Posterior cingulate gyrus (tissue), 11 donors: ENCODE measurements at places on chromosomes 7 and 10.

- DNase-seq, result no peak
Observed at GRCh38 chr10:125881192-125881591, at the start of gene DHX32. TSS of gene DHX32 (minus strand) at chr10:125881292. CDS start at chr10:125880824, 468 bp downstream.

DNA sequence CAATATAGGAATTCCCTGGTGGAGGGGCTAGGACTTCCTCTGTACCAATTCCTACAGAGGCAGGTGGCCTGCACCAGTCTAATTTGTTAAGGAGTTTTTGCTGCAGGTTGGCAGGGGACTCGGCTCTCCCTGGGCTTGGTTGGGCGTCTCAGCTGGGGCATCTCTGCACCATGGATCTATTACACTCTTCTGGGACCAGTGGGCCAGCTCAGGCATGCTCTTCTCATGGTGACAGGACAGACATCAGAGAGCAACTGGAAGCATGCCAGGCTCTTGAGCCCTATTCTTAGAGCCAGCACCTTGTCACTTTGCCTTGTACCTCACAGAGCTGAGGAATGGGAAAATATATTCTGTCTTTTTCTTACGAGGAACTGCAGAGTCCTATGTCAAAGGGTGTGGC is 74.6 kb downstream of the SH2D4B start:
- no peak for DNase-seq

DNA sequence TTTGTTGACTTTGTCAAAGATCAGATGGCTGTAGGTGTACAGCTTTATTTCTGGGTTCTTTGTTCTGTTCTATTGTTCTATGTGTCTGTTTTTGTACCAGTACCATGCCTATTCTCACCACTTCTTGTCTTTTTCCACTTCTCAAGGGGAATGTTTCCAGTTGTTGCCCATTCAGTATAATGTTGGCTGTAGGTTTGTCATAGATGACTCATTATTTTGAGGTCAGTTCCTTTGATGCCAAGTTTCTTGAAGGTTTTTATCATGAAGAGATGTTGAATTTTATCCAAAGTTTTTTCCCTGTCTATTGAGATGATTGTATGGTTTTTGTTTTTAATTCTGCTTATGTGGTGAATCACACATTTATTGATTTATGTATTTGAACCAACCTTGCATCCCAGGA is 216.7 kb upstream of the RNF32 start:
- no peak for DNase-seq

GRCh38 chr10:106392778-106393177 is 771.7 kb downstream of the SORCS1 start:
- no peak for DNase-seq

- no peak for DNase-seq
Observed at GRCh38 chr7:17996442-17997223, 31.0 kb downstream of the PRPS1L1 start.

- no peak for DNase-seq
Observed at GRCh38 chr7:159098811-159099655, 45.6 kb downstream of the VIPR2 start.

GRCh38 chr10:31620226-31621151 is 301.5 kb downstream of the ZEB1 start:
- DNase-seq, result no peak
